Fibroblast of mammary gland (primary cell): ENCODE measurements at places on chromosomes 5 and 9.
A peak's percentile ranks its signal among the peaks of the same experiment; 100 is the strongest.

DNA sequence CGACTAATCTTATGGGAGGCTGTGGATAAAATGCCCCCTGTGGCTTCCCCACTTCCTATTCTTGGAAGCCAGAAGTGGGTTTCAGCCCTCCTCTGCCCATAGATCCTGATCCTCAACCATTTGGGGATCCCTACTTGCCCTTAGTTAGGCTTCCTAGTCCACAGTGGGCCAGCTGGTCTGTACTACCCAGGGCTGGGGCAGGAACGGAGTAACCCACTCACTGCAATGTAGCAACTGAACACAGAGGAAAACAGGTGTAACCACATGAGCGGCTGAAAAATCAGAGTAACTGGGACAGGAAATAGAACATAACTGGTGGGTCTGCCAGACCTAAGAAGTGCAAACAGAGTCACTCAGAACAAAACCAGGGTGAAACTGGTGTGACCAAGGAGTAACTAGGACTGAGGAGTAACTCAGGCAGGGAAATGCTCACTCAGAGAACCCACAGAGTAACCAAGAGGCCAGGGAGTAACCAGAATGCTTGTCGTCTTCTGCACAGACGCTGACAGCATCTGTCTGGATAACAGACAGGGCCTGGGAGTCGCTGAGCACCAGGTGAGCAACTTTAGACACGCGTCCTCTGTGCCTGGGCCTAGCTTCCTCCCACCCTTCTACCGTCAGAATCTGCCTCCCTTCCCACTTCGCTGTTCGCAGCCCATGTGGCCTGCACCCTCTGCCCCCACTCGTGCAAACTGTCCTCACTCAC lies 1.0 kb downstream of the AQP3 start:
- no peak for DNase-seq

GRCh38 chr5:126503602-126504104 lies 80.4 kb downstream of the GRAMD2B start:
- DNase-seq: peak; percentile 77

DNA sequence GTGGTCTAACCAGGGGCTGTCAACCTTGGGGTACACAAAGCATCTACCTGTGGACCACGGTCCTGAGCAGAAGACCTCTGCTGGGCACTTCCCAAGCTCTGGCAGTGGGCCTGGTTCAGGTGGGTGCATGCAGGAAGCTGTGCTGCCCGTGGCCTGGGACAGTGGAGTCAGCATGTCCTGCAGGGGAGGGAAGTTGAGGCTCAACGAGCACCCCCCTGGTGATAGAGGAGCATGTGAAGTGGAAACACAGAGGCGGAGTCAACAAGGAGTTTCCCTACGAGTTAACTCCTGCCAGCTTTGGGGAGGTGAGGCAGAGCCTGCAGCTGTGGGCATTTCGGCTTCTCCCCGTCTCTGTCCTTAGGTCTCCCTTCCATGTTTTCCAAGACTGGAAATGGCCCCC lies 67.5 kb upstream of the IRX2 start:
- no peak for DNase-seq

DNA sequence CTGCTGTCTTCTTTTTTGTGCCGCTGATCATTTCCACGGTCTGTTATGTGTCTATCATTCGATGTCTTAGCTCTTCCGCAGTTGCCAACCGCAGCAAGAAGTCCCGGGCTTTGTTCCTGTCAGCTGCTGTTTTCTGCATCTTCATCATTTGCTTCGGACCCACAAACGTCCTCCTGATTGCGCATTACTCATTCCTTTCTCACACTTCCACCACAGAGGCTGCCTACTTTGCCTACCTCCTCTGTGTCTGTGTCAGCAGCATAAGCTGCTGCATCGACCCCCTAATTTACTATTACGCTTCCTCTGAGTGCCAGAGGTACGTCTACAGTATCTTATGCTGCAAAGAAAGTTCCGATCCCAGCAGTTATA lies 17.1 kb downstream of the F2R start:
- DNase-seq: no peak

GRCh38 chr9:80957801-80958200 lies 731.5 kb downstream of the TLE1 start:
- DNase-seq: peak; percentile 25

- DNase-seq: peak; percentile 33
Measured at GRCh38 chr5:54820346-54821134, 164.9 kb downstream of the ESM1 start.

GRCh38 chr5:97100476-97100875 lies 41.9 kb downstream of the LIX1 start:
- no peak for DNase-seq

- DNase-seq: no peak
Measured at GRCh38 chr5:76716456-76717157, 681 bp downstream of the F2R start.

DNA sequence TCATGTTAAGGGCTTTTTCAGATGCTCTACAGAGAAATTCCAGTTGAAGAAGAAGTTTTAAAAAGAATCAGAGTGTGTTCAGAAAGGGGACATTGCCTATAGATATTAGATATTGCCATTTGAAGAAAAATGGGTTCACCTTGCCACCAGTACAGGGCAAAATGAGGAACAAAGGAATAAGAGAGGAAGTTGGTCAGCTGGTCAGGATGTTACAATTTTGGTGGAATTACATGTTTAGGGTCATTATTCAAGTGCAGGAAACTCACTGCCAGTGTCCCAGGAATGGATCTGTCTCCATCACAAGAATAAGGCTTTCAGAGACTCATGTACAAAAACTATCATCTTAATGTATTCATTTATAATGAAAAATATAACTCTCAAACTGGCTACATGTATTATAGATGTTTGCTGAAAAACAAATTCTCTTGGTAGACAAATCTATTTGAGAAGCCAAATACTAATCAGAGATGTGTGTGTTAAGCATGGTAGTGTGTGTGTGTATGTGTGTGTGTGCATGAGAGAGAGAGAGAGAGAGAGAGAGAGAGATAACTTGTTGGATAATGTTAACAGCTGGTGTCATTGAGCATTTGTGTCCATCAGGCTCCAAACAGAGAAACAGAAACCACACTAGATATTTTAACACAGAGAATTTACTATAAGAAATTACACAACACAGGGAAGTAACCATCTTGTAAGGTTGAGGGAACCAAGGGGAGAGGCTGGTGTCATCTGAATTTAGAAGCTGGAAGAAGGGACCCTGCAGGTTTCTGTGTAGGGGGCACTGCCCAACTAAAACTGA lies 5.0 kb upstream of the C1QTNF3 start:
- no peak for DNase-seq
